ENCODE measurements at places on chromosomes 16 and 17.

DNA sequence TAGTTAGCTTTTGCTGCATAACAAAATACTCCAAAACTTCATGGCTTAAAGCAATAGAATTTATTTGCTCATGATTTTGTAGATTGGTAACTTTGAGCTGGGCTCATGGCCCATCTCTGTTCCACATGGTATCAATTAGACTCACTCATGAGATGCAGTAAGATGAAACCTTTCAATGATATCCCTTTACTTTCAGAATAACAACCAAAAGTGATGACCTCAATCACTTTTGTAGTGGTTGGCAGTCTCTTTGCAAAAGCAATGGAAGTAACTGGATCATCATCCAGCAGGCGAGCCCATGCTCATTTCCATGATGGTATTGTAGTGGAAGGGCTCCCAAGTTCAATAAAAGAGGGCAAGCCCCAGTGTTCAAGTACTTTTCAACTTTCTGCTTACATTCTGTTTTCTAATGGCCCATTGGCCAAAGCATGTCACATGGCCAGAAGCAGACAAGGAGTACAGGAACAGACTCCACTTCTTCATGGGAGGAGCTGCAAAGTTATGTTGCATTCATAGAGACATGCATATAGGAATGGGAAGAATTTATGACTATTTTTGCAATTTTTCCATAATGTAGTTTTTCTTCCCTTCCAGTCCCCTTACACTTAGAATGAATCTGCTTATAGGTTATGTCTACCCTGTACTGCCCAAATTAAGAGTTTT lies 41.7 kb downstream of the EFCAB5 start:
- DNase-seq: no peak

- peak; percentile 67 for DNase-seq
Measured at GRCh38 chr16:67349172-67349571, 22.6 kb downstream of the LRRC36 start.

DNA sequence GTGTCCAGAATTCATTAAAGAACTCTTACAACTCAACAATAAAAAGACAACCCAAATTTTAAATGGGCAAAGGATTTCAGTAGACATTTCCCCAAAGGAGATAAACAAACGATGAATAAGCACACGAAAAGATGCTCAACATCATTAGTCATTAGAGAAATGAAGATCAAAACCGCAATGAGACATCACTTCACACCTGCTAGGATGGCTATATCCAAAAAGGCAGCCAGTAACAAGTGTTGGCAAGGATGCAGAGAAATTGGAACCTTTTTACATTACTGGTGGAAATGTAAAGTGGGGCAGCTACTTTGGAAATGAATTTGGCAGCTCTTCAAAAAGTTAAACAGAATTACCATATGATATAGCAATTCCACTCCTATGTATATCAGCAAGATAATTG lies 42.0 kb downstream of the PITPNM3 start:
- no peak for DNase-seq

- DNase-seq: no peak
Measured at GRCh38 chr17:71592431-71592830, 528.4 kb upstream of the SOX9 start.

DNA sequence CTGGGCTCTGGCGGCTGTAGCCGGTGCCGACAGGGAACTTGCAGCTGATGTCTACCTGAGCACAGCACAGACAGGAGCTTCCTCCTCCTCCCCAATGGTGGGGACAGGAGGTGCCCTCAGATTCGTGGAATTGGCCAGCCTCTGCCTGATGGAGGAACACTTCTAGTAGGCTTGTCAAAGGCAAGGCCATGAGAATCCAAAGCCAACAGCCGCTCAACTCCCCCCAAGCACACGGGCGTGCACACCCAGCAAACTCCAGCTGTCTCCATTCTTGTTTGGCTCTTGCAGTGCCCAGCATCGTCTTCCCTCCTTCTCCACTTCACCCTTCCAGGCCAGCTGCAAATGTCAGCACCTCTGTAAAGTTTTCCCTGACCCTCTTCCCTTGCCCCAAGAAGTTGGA lies 35.1 kb downstream of the SCNN1G start:
- DNase-seq: no peak

DNA sequence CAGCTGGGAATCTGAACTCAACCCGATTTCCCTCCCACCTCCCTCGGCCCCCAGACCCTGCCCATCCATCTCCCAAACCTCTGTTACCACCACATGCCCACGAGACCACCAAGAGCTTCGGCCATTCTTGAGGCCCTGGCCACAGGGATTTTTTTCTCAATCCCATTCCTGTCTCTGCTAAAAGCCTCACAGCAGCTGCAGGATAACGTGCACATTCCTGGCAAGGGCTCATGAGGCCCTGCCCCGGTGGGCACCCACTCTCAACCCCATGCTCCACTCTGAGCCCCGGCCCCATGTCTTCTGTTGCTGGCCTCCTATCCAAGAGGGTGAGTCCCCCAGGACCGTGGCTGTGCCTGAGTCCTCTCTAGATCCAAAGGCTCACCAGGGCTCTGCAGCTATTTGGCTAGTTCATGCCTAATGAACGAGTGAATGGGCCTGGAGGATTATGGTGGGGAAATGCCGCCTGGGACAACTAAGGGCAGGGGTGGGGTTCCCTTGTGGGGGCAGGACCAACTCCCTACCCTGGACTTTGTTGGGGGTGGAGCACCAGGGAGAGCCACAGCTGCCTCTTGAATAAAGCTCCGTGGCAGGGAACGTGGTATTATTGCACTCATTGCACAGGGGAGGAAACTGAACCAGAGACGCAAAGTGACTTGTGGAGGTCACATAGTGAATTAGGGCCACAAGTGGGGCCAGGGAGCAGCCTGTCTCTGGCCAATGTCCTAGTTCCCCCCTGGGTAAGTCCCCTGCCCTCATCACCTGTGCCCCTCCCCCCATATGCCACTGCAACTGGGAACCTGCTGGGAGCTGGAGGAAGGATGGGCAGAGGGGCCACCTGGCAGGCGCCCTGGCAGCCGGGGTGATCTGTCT lies 113.8 kb upstream of the SMURF2 start:
- no peak for DNase-seq

DNA sequence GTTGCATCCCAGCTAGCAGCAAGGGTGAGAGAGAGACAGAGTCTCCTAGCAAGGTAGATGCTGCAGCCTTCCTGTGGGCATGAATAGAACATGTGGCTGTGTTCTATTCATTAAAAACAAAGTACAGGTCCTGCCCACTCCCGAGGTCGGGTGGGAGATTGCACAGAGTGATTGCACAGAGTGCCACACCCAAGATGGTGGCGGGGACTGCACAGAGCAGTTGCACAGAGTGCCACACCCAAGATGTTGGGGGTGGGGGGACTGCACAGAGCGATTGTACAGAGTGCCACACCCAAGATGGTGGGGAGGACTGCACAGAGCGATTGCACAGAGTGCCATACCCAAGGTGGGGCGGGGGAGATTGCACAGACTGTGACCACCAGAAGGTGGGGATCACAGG lies 410.8 kb upstream of the EEF2KMT start:
- DNase-seq: no peak

GRCh38 chr16:56960681-56961281 lies 969 bp upstream of the CETP start:
- no peak for DNase-seq

GRCh38 chr16:6853565-6853964 lies 479.1 kb upstream of the RBFOX1 start:
- DNase-seq: no peak

DNA sequence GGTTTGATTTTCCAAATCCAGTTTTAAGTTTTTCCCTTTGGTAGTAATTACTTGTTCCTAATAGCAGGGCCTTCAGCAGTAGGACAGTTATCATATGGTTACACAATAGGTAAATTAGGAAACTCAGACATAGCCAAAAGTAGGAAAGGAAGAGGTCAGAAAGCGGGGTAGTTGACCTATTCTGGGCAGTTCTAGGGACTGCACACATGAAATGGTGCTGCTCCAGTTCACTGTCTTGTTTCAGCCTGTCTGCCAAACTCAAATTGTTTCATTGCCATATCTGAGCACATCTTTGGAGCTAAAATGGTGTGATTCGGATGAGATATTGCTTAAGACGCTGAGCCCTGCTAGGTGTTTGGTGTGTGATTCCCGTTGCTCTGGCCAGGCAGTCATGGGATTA lies 56.7 kb downstream of the TANGO6 start:
- DNase-seq: no peak

- DNase-seq: no peak
Measured at GRCh38 chr17:81851423-81851822, 8.9 kb downstream of the P4HB start.

DNA sequence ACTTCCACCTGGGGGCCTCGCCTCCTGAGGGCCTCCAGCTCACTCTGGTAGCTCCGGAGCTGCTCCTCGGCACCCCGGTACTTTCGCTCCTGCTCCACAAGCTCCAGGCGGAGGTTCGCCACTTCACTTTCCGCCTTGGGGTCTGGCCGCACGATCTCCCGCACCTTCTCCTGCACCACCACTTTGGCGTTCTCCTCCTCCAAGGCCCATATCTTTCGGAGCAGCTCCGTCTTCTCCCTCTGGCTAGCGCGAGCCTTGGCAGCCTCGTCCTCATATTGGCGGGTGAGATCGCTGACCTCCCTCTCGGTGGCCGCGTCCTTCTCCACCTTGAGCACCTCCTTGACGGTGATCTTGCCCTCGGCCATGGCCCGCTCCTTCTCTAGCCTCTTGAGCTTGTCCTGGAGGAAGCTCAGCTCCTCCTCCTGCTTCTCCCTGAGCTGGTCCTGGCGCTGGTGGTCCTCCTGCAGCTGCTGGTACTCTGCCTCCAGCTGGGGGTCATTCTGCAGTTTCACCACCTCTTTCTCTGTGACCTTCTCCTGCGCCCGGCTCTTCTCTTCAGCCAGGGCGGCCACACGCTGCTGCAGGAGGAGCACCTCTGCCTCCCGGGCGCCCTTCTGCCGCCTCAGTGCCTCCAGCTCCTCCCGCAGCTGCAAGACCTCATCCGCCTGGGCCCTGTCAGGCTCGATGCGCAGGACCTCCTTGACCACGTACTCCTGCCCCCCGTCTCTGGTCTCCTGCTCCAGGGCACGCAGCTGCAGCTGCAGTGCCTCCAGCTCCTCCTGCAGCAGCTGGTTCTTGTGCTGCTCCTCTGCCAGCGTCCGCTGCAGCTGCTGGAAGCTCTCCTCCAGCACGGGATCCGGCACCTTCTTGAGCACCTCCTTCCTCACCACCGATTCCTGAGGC lies 37.9 kb downstream of the UBN1 start:
- DNase-seq: no peak

- DNase-seq: no peak
Measured at GRCh38 chr17:63692195-63692816, 7.6 kb downstream of the LIMD2 start.
